GM13976 (cell line): ENCODE measurements at places on chromosomes 5 and 9.
A peak's percentile ranks its signal among the peaks of the same experiment; 100 is the strongest.

DNA sequence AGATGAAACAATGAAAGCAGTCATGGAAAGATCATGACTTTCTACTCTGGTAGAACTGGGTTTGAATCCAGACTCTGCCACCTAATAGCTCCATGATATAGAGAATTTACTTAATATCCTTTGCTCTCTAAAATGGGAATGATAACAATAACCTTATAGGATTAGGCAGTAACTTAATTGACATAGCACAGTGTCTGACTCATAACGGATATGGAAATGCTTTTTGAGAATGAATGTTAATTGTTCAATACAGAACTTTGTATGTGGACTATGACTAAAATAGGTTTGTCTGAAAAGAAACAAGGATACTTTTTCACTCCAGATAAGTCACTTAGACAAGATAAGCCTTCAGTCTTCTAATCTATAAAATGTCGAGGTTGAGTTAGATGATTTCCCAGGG, 330.7 kb downstream of the PTPRD start:
- DNase-seq, result no peak

GRCh38 chr9:79829566-79830302, 258.0 kb downstream of the TLE4 start:
- DNase-seq, result no peak

DNA sequence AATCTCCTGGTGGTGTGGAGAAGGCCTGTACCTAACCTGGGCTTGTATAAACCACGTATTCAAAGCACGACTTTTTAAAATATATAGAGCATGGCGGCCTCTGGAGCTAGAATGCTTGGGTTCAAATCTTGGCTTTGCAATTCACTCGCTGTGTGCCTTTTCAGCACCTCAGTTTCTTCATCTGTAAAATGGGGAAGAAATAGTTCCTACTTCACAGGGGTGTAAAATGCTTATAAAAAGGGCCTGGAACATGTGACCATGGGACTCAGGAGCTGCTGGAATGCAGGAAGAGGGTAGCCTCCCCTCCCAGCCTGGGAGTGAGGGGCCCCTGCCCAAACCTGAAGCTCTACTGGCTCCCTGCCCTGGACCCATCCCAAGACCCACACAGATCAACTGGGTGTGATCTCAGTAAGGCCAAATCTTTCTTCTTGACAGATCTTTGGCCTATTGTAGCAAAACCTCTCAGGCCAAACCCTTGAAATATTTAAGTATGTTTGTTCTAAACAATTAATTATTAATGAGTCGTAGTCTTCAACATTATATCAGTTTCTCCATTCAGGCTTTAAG, 269.0 kb downstream of the ZSWIM6 start:
- no peak for DNase-seq

GRCh38 chr5:2840372-2840915, 89.0 kb upstream of the IRX2 start:
- no peak for DNase-seq

- no peak for DNase-seq
Observed at GRCh38 chr5:119527351-119527750, 75.1 kb downstream of the HSD17B4 start.

DNA sequence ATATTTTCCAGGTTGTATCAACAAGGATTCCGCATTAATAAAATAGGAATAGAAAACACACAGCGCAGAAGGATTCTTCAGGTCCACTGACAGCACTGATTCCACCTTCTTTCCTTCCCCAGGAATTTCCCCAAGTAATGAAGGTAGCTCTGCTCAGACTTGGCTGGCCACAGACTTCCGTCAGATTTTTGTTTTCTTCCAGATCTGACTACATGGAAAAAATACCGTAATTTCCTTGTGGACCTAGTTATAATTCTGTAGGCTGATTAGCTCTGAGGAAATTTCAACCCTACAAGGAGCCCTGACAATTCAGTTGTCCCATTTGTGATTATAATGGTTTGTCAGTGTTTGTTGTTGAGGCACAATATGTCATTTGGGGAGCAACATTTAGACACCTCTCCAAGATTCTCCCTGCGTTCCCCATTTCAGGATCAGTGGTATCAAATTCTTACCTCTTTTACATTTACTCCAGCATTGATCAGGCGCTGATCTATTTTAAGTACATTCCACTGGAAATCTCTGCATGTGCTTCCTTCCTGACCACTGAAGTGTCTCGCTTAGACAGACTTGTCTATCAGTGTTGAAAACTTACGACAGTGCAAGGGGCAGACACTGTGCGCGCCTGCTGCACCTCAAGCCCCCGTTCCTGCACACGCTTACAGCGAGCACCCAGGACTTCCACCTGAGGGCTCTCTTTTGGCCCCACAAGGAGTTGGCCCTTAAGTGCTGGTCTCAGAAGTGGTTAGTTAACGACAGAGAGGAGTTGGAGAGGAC, 94.8 kb downstream of the LHFPL2 start:
- DNase-seq, result no peak

DNA sequence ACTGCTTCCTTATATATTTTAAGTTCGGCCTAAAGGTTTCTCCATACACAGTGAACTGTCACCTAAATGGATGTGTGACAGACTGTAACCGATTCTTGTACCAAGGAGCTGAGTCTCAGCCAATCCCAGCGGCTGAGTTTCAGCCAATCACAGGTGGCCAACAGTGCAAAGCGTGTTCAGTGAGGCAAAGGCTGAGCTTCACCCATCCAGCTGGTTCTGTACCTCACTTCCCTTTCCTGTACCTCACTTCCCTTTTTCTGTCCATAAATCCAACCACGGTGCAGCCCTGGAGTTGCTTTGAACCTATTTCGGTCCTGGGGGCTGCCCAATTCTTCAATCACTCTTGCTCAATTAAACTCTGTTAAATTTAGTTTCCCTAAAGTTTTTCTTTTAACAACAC, 15.7 kb upstream of the TBC1D9B start:
- DNase-seq, result no peak

- no peak for DNase-seq
Observed at GRCh38 chr9:133526721-133527321, 2.1 kb upstream of the MYMK start.

DNA sequence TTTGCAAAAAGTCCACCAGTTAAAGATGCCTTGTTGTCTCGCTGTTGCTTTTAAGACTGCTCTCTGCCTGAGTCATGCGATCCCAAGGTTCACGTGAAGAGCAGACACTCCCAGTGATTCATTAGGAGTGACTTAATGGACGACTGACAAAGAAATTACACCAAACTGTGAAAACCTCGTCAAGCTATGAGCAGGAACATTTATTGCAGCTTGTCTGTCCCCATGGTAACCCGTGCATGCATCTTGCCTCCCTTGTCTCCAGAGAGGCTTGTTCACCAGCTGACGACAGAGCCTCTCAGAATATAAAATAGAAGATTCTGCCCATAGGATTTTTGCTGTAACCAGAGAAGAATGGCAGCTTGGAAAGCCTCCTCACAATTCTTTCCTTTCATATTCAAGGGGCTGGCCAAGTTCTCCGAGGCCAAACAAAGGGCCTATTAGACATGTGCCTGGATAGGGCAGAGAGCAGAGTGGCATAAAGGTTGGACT, 352.7 kb downstream of the SPOCK1 start:
- no peak for DNase-seq

- DNase-seq, result no peak
Observed at GRCh38 chr5:174177976-174178605, 132.6 kb downstream of the NSG2 start.

DNA sequence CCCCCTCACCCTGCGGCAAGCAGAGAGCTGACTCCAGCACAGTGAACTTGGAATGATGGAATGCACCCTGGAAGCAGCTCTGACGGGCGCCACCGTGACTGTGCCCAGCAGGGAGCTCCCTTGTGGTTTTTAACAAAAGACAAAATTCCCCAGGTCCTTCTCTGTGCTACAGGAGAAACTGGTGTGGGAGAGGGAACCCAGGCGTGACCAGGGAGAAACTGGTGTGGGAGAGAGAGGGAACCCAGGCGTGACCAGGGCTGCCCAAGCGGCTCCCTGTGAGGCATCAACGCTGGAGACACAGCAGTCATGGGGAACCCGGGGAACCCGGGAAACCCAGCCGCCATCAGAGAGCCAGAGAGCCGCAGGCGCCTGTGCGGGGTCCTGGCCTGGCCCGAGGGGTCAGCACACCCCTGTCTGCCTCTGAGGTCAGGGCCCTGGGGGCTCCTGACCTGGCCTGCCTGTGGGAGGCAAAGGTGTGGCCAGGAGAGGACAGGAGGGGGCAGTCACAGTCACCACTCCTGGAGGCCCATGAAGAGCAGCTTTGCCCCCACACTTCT, 3.1 kb upstream of the AHRR start:
- DNase-seq, result peak; percentile 41

- no peak for DNase-seq
Observed at GRCh38 chr9:108019821-108020220, 530.3 kb upstream of the KLF4 start.

DNA sequence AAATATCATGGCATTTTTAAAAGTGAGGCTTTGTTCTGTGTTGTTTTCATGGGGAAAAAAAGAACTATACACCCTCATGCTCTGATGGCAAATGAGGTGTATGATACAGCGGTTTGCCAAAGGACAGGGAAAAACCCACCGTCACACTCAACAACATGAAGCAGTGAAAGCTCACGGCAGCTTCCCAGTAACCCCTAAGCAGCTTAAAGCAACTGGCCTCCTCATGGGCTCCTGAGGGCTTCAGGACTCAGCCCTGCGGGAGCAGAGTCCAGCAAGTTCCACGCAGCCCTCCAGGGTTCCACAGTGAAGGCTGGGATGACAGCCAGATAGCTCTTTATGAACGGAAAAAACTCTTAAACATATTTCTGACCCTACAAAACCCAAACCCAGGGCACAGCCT, 12.9 kb downstream of the BARHL1 start:
- DNase-seq, result no peak

DNA sequence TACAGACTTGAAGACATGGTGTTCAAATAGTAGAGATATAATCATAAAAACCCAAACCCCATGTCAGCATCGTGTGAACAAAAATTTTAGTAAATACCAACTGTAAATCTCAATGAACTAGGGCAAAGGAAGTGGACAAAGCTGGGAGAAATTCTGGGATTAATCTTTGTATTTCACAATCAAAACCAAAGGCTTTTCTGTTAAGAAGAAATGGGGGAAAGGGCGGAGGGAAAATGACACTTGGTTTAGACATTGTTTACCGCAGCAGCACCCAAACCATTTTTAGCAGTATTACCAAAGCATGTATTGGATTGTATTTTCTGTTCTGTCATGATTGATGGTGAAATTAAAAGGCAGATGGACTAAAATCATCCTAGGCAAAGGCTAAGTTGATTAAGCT, 134.2 kb upstream of the PRSS3 start:
- DNase-seq, result no peak

- DNase-seq, result no peak
Observed at GRCh38 chr5:32612134-32612888, 27.0 kb downstream of the SUB1 start.

DNA sequence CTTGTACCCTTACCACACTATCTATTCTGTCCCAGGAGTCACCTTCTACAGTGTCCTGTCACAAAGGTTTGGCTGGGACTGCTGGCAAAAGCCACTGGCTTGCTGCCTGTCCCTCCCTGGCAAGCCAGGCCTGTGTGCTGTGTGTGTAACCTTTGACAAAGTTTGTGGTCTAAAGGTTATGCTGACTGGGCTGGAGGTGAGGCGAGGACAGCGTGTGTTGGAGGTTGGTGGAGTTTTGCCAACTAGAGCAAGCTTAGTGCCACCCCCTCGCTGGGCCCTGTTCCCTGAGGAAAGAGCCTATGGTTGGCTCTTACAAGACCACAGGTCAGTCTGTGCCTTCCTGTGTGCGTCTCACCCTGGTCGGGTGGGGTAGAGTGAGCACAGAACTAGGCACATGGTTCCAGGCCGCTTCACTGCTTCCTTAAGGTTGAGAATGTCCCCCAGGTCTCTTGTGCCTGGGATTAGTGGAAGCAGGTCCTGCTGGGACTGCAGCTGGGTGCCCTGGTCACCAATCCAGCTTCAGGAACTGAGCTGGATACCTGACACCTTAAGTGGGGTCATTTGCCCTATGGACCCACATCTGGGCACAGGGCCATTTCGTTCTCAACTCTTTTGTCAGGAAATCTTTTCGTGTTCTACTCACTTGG, 152.2 kb downstream of the GADD45G start:
- DNase-seq, result no peak

DNA sequence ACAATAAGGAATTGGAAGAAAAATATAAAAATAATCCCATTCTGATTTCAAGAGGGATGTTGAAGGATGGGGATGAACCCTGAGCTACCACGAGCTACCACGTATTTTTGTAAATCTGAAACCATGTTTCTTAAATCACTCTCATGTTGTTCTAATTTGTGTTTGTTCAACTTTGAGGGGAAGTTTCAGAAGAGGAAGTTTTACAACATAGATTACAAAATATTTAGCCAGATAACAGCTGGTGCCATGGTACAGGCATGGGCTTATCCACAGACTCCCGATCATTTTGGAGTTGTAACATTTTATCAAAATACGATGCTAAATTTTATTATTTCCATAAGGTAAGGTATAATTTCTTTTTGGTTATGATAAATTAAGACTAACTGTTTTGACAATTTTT, 15.2 kb downstream of the CCDC125 start:
- no peak for DNase-seq

DNA sequence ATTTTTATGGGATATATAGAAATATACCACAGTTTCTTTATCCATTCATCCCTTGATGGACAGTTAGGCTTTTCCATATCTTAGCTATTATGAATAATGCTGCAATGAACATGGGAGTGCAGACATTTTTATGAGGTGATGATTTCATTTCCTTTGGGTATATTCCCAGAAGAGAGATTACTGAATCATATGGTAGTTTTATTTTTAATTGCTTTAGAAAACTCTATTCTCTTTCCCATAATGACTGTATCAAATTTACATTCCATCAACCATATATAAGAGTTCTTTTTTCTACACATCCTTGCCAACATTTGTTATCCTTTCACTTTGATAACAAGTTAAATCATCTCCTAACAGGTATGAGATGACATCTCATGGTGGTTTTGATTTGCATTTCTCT, 821.6 kb downstream of the TLE1 start:
- no peak for DNase-seq

GRCh38 chr9:81321551-81321950, 367.8 kb downstream of the TLE1 start:
- no peak for DNase-seq

GRCh38 chr5:89777758-89778157, 631.8 kb downstream of the CETN3 start:
- DNase-seq, result no peak

DNA sequence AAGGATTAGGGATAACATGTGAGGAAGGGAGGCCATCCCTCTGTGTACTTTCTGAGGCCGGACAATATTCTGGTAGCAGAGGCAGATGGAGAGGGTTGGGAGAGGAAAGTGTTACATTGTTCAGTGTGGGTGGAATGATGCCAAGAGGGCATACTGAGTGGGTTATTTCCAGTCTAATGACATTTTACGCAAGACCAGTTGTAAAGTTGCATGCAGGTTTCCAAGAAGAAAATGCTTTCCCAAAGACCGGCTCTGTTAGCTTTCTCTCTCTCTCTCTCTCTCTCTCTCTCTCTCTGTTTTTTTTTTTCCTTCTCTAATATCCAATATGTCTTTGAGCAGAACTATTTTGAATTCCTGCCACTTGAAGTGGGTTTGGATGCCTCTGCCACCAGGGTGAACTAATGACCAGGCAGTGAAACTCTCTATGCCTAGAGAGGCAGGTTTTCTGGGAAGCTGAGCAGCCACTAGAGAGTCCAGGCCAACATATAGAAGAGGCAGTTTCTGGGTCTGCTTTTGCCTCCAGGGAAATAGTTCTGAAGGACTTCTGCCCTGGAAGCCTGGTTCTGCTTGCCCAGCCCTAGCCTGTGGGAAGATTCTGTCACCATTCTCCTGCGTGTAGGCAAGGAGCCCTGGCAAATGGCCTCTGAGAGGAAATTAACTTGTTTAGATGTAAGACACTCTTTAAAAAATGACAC, 24.4 kb upstream of the ZNF366 start:
- no peak for DNase-seq

- no peak for DNase-seq
Observed at GRCh38 chr9:32738501-32739172, 44.7 kb upstream of the TMEM215 start.
